ENCODE measurements at places on chromosomes 11 and 22. TPM values are rescaled to one million over a fixed set of nuclear protein-coding genes. Genes with fewer than 3 reads are reported as not detected.

WNT7B gene
- polyA plus RNA-seq, result 11.4 TPM

TBC1D10A gene
- 13.3 TPM for polyA plus RNA-seq

LRRN4CL gene
- polyA plus RNA-seq, result 0.37 TPM

CNTN5 gene
- polyA plus RNA-seq, result 0.37 TPM

GRCh38 chr11:94031625-94032024, 10.5 kb downstream of the HEPHL1 start:
- DNase-seq, result no peak

DNA sequence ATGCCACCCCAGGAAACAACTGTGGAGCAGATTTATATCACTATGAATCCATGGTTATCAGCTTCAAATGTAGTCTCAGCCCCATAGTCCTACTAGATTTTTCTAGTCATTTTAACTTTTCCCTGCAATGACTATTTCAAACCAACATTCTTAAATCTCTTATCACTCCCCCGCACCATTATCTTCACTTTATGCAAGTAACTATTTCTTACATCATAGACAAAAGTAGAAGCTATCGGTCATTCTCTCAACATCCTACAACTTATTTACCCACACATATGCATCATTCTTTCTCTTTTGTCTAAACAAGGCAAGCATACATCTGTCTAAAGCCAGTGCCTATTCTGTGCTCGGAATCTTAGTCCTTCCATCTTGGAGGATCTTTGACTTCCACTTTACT, 4.4 kb downstream of the TIMM10B start:
- no peak for DNase-seq

- no peak for DNase-seq
Measured at GRCh38 chr22:47697861-47698260, 935.4 kb downstream of the TBC1D22A start.
